Gastroesophageal sphincter (tissue), 4 donors: ENCODE measurements at places on chromosomes 16 and 17.

DNA sequence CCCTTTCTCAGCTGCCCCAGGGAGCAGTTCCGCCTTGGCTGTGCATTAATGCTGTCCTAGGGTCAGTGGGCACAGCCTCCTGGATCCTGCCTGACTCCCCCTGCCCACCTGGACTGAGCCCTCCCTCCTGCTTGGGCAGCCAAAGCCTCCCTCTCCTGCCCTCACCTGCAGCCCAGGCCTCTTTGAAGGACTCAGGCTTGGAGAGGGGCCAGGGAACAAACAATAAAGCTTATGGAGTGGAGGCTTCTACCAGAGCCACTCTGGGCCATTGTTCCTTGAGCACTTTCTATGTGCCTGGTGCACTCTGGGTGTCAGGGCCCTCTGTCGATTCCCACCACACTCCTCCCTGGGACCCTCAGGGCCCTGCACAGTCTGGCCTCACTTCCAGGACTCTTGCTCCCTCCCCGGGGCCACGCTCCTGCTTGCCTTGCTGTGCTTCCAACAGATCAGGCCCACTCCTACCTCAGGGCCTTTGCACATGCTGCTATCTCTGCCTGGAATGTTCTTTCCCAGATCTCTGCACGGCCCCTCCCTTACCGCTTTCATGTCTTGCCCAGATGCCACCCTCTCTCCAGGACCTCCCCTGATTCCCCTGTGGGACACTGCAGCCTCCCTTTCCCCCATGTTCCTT lies 5.0 kb downstream of the KCNJ12 start:
- ATAC-seq: no peak

- no peak for ATAC-seq
These were observed 17.1 kb downstream of the MPP2 start for GRCh38 chr17:43890240-43890639.

DNA sequence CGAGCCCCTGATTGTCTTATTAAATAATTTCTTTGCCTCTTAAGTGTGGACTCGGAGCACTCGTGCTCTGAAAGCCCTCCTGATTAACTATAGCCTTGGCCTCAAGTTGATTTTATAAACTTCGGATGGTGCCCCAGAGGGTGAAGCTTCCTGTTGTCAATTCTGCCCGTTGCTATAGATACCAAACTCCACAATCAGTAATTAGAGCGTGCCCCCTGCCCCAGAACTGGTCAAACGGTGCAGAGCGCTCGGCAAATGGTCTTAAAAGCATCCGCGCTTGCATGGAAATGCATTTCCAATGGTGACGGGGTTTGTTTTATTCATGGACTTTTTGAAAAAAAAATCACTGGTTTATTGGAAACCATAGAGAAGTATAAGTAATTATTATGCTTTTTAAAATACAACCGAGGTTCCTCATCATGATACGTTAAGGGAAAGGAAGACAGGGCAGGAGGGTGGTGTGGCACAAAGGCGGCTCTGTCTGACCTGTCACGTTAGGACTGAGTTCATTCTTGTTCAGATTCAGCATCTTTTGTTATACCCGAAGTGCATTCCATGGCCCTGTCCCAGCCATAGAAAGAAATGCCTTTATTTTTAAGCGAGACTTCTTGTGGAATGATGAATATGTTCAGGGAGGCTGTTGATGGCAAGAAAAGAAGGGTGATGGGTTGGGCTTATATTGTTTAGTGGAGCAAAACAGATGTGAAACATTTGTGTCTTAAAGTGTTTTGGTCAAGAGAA lies 476.4 kb downstream of the MAF start:
- ATAC-seq: no peak

GRCh38 chr16:17566656-17567450 lies 96.1 kb upstream of the XYLT1 start:
- ATAC-seq: no peak

- ATAC-seq: no peak
These were observed 727 bp upstream of the TENT4B start for GRCh38 chr16:50152351-50152806.

DNA sequence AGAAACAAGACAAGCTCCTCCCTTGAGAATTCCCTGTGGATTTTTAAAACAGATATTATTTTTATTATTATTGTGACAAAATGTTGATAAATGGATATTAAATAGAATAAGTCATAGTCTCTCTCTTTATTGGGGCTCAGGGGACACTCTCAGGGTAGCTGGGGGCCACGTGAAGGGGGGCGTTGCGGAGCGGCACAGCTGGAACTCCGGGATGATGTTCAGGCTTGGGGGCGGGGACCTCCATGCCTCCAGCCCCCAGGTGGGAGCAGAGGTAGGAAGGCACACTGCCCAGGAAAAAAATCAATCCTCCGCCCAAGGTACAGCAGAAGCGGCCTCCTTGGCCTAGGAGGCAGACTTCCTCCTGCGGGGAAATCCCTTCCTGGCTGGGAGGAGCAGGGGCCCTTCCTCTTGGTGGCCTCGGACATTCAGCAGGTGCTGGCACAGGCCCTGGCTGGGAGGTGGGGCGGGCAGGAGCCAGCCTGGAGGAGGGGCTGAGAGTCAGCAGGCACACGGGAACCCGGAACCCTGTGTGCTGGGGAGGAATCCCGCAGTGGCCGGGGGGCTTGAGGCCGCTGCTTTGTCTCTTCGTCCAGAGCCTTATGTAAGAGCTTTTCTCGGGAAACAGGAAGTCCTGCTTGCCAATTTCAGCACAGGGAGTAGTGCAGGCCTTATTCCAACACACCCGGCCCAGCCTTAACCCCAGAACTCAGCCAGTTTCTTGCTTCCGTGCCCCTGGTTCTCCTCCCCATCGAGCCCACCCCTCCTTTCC lies 591 bp upstream of the TNFSF13 start:
- ATAC-seq: peak; percentile 75
